Aorta (tissue), 5 donors: ENCODE measurements at places on chromosomes 13 and 19. TPM values are rescaled to one million over a fixed set of nuclear protein-coding genes. Genes with fewer than 3 reads are reported as not detected.

Gene ZNF417
- 15.7 TPM for total RNA-seq

DNA sequence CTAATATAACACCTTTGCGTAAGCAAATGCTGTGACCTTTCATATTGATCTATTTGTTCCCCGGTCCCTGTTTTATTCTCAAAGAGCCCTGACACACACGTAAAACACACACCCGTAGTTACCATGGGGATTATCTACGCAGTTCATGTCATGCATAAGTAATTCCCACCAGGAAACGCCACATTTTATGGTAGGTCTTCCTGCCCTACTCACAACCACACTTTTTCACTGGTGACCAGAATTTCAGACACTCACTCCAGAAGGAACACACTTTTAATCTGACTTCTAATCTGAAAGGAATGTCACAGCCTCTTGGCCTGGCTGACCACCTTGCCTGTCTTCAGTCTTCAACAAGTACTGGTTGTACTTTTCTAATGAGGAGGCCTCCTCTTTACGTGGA, 46.8 kb downstream of the SLC7A1 start:
- no peak for DNase-seq

- DNase-seq: no peak
Observed at GRCh38 chr19:38470788-38471480, 37.4 kb downstream of the RYR1 start.

DNA sequence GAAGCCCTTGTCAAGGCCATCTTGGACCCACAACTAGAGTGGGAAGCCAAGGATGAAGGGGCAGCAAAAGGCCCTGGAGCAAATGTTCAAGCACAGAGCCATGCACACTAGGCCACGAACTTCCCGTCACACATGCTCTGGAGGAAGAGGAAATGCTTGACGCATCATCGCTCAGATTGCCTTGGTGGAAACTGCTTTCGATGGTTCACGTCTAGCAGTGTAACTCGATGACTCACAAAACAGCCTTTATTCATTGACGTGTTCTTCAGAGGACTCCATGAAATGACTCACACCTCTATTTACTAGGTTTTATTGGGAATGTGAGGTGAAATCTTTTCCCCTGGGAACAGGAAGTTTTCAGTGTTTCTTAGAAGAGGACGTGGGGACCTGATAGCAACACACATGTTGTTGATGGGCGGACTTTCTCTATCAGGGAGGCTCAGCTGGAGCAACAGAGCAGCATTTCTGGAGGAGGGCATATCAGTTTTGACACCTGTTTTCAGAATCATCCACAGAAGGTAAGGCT, 79.8 kb upstream of the FLT1 start:
- DNase-seq: peak; percentile 62
